ENCODE measurements at places on chromosomes 1 and 21. TPM values are rescaled to one million over a fixed set of nuclear protein-coding genes. Genes with fewer than 3 reads are reported as not detected.

DNA sequence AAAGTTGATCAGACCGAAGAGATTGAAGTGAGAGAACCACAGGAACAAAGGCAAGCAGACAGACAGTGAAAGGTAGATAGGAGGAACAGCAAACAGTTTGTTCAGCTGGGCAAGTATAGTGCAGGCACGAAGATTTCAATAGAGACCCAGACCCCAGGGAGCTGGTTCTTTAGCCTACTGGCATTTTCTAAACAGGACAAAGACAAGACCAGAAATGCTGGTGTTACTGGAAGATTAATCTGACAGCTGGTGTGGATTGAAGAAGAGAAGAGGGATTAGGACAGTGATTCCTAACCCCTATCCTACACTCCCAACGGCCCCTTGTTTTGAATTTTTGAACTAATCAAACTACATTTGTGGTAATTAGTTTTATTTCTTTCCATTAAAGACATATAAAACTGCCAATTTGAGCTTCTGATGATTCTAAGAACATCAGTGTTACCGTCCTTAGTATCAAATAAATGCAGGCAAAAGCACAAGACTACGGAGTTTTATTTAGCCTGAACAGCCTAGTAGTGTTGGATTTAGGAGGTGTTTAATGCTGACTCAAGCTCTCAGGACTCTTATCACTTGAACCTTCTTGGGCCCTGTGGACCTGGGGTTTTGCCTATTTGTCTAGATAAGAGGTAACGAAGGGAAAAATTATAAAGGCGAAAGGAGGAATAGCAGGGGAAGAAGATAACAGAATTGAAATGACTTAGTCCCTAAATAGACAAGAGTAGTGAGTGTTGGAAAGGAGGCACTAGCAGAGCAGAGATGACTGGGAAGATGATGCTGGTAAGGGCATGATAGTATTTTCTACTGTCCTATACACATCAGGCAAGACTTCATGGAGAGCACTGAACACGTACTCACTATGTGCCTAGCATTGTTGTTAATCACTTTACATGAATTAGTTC is 2.0 kb downstream of the NPL start:
- no peak for DNase-seq

Gene ALG6
- 39.0 TPM for total RNA-seq

DNA sequence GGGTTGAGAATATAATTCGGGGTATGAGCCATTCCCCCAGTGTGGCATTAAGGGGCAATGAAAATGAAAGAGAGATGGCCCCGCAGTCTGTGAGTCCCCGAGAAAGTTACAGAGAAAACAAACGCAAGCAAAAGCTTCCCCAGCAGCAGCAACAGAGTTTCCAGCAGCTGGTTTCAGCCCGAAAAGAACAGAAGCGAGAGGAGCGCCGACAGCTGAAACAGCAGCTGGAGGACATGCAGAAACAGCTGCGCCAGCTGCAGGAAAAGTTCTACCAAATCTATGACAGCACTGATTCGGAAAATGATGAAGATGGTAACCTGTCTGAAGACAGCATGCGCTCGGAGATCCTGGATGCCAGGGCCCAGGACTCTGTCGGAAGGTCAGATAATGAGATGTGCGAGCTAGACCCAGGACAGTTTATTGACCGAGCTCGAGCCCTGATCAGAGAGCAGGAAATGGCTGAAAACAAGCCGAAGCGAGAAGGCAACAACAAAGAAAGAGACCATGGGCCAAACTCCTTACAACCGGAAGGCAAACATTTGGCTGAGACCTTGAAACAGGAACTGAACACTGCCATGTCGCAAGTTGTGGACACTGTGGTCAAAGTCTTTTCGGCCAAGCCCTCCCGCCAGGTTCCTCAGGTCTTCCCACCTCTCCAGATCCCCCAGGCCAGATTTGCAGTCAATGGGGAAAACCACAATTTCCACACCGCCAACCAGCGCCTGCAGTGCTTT is 9.4 kb downstream of the PROX1 start:
- no peak for DNase-seq

Gene IL19
- not detected for total RNA-seq

DNA sequence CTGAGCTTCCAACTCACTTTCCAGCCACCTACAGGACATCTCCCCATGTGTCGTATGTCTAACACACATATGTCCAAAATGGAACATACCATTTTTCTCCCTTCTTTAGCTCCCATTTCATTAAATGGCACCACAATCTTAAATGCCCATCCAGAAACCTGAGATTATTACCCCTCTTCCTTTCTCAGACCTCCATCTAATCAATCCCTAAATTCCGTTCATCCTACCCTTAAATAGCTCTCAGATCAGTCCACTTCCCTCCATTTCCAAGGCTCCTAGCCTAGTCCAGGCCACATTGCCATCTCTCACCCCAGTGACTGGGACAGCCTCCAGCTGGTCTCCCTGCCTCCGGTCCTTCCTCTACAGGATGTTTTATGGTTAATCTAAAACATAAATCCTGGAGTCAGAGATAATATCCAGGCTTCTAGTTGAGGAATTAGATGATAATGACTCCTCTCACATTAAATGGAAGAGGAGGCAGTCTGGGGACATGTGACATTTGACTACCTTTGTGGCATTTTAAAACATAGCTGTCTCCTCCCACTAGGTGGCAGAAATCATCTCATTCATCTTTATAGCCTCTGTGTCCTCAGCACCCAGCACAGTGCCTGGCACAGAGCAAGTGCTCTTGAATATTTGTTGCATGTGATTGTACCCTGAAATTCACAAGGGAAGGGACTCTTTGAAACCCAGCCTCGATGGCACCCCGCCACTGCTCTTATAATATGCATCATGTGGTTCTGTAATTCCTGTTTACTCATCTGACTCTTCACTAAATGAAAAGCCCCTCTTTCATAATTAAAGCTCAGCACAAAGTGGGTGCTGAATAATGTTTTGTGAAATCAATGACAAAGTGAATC is 102.3 kb downstream of the TMEM53 start:
- peak; percentile 37 for DNase-seq

Gene MCOLN3
- total RNA-seq, result 1.9 TPM

DNA sequence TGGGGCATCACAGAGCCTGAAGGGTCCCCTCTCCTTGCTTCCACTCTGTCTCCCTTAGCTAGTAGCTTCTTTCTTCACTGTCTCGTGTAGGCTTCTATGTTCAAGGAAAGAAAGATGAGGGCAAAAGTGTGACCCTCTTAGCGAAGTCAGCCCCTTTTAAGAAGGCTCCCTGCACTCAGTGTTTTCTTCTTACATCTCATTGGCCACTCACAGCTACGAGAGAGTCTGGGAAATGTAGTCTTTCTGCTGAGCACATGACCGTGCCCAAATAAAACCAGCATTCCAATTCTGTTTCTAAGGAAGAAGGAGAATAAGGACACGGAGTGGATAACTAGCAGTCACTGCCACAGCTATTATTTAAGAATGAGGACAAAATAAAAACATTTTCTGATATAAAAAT is 104.9 kb upstream of the TNR start:
- DNase-seq, result no peak

DNA sequence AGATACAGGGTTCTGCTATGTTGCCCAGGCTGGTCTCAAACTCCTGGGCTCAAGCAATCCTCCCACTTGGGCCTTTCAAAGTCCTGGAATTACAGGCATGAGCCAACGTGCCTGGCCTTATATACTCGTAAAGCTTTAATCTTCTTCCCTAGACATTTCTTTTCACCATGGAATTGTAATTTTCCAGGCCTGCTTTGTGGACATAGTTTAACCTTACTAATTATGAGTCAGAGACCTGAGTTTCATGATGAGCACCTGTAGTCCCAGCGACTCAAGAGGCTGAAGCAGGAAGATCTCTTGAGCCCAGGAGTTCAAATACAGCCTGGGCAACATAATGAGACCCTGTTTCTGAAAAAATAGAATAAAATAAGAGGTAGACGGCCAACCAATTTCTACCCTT is 12.3 kb downstream of the PATJ start:
- DNase-seq, result no peak

Gene LCE7A
- total RNA-seq, result not detected

- DNase-seq, result no peak
These were observed 46.4 kb upstream of the S1PR1 start for GRCh38 chr1:101190441-101190840.

DNA sequence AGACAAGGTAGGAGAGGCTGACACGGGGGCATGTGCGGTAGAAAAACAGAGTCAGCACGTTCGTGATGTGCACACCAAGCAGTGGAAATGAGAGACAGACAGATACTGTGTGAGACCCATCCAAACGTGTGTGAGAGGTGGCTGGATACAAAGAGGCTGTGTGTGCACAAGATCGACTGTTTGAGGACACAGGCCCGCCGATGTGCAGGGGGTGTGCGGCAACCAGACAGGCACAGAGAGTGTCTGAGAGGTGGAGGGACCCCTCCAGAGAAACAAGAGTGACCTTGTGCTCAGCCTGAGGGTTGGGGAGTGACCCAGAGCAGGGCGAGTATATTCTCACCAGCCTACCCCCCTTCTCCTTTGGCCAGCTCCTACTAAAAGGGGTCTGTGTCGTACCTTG is 97.8 kb upstream of the IPO9 start:
- DNase-seq, result peak; percentile 77

GRCh38 chr1:201982082-201982622 is 296 bp upstream of the RNPEP start:
- DNase-seq, result peak; percentile 54

DNA sequence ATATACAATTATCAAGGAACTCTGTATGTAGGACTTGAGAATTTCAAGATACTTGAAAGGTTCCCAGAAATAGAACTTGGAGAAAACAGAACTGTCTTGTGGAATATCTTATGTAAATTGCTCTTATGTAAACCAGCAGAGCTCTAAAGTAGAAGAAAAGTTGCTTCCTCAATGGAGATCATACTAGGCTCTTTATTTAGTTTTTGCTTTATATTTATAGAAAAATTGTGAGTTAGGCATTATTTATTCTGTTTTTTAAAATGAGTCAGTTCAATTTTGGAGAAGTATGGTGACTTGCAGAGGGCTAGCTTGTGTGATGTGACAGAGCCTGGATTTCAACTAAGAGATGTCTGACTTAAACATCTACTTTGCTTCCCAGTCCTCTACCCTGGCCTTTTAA is 40.4 kb downstream of the ATP6V1G3 start:
- no peak for DNase-seq

Gene EXO1
- 38.6 TPM for total RNA-seq

Gene KPRP
- total RNA-seq, result not detected

Gene MKNK1
- total RNA-seq, result 14.5 TPM

- peak; percentile 85 for DNase-seq
These were observed 734.2 kb upstream of the ADAMTS5 start for GRCh38 chr21:27700974-27701614.

DNA sequence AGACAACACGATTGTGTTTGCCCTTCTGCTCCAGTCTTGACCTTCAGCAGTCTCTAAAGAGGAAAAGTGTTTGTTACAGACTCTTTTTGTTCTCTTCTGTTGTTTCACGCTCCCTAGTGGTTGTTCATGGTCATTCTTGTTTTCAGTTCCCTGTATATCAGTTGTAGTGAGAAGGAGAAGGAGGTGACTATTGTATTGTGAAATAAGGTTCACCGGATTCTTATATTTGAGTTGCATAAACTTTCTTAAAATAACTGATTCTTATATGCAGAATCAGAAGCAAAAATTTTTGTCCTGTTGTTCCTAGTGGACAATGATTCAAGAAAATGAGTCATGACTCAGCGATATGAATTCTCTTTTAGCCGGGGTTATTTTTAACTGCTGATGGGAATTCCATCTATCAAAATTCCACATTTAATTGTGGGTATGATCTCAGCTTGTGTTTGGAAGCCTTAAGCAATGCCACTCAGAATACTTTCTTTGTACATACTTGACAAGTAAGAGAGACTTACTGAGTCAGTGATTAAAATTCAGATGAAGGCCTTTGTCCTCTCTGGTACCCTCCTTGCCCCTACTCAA is 152.2 kb downstream of the CLEC20A start:
- peak; percentile 88 for DNase-seq

DNA sequence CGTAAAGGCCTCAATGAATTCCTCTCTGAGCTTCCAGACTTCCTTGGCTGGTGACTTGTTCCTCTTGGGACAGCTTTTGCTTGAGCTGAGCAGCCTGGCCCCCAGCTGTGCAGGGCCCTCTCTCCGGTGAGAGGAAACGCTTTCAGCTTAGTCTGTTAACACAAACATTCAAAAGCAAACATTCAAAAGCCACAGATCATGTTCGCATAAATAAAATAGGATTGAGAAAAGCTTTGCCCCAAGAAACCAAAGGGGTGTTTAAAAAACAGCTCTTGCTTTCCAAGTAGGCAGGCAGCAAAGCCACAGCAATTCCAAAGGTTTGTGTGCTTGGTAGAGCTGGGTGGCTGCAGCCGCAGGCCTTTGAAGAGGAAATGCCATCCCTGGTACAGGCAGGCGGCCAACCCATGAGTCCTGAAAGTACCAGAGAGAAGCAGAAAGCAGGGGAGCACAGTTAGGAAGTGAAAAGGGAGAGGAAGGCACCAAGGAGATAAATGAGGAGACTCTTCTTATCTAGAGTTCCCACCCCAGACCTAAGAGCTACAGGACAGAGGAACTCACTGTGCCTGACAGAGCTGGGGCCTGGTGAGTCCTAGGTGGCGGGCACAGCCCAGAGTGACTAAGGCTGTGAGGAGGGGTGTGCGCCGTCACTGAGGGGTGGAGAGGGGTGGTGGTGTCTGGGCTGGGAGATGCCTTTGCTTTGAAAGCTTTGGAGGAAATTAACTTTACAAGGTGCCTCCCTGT is 48.4 kb downstream of the CCN1 start:
- no peak for DNase-seq

Gene PM20D1
- not detected for total RNA-seq

Gene CA6
- total RNA-seq, result 0.26 TPM

DNA sequence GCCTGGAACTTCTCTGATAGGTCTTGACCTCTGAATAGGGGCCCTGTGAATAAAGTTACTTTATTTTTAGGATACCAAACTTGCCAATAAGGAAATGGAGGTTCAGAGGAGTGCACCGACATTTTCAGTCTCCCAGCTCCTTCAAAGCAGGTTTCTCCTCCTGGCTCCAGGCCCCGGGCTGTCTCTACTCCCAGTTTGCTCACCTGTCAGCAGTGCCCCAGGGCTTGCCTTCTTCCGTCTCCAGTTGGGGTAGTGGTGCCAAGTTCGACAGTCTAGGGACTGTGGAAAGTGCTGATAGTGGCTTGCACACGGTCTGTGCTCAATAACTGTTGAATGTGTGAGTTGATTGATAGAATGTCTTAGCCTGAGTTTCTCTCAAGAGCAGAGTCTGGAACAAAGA is 149.2 kb downstream of the ACTL8 start:
- no peak for DNase-seq

GRCh38 chr1:117261424-117261785 is 50.7 kb upstream of the VTCN1 start:
- DNase-seq, result no peak

Gene ERICH3
- not detected for total RNA-seq

- no peak for DNase-seq
These were observed 438.5 kb upstream of the PLXNA2 start for GRCh38 chr1:208682664-208683013.

Gene S1PR1
- 0.03 TPM for total RNA-seq

- no peak for DNase-seq
These were observed 113.6 kb downstream of the MACF1 start for GRCh38 chr1:39317910-39318633.

DNA sequence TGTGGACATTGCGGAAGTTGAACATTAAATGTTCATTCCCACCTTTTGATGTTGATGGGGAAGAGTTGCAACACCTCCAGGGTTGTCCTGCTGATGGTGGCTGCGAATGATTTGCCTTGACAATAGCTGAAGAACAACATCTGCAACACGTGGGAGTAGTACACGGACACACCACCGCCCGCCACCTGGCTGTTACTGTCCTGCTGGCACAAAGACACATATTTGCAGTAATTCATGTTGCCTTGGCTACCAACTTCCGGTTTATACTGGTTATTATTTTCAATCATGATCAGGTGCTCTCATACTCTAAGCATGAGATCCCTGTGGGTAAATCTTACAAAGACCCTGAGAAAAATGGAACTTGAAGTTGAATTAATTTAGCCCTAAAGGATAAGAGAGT is 55.2 kb downstream of the UBR4 start:
- no peak for DNase-seq

Data from SK-MEL-5 (cell line).